ENCODE measurements at places on chromosomes 4 and X.

DNA sequence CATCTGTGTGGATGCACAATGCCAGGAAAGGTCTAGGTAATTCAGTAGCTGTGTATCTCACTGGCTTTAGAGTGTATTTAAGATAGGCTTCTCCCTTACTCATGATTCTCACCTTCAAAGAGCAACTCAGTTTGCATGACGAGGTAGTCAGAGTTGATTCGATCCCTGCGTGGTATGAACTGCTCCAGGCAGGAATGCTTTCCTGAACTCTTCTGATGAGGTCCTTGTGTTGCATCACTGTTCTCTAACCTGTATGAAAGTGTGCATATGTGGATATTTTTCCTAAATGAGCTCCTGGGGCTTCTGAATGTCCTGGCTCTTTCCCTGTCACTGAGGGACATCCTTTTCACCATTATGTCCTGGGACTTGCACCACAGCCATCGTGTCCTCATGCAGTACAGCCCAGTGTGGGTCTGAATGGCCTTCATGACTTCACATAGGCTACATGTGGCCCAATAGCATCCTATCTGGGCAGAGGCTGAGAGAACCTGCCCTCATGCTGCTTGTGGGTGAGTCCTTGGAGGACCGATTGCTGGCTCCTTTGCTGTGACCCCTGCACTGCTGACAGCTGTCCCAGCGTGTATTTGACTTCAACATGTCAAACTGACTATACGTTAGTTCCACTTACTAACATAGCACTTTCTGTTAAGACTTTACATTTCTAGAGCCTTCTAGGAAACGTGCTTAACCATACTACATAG lies 65.3 kb upstream of the WDR1 start:
- no peak for DNase-seq

- DNase-seq: no peak
These were observed 137.5 kb downstream of the ZNF674 start for GRCh38 chrX:46407753-46408130.

GRCh38 chr4:184487503-184487902 lies 13.2 kb upstream of the IRF2 start:
- DNase-seq: no peak

GRCh38 chr4:6322761-6323566 lies 53.3 kb downstream of the WFS1 start:
- no peak for DNase-seq

- DNase-seq: no peak
These were observed 33.1 kb downstream of the TET2 start for GRCh38 chr4:105179539-105180401.

- DNase-seq: no peak
These were observed 699.1 kb upstream of the AMOT start for GRCh38 chrX:113539599-113540356.

DNA sequence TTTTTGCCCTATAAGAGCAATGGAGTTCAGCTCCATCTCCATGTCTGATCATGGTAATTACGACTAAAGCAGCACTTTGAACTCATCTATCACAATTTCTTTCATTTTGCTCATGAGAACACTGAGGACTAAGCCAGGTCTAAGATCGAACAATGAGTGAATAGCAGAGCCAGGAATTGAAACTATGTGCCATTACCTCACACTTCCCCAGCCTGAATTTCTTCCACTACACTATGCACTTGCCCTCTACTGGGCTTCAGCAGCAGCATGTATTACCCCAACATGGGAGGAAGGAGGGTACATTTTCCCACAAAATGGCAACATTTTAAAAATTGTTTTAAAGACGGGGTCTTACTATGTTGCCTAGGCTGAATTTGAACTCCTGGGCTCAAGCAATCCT lies 274.7 kb upstream of the FGF13 start:
- DNase-seq: no peak

GRCh38 chr4:5638976-5639375 lies 69.4 kb downstream of the EVC2 start:
- DNase-seq: no peak

DNA sequence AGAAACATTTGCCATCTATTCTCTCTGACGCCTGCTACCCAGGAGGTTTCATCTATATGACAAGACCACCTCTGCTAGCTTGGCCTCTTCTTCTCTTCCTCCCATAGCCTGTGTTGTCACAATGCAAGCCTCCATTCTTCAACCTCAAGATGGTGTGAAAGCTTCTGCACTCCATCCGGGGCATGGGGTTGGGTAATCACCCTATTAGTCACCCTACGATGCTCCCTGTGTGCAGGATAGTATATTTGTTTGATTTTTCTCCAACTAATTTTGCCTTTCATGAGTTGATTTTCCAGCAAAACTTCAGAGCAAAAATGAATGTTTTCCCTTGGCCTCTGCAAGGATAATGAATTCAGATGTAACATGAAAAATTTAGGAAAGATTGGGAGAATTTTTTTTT lies 128.0 kb upstream of the STS start:
- DNase-seq: no peak

DNA sequence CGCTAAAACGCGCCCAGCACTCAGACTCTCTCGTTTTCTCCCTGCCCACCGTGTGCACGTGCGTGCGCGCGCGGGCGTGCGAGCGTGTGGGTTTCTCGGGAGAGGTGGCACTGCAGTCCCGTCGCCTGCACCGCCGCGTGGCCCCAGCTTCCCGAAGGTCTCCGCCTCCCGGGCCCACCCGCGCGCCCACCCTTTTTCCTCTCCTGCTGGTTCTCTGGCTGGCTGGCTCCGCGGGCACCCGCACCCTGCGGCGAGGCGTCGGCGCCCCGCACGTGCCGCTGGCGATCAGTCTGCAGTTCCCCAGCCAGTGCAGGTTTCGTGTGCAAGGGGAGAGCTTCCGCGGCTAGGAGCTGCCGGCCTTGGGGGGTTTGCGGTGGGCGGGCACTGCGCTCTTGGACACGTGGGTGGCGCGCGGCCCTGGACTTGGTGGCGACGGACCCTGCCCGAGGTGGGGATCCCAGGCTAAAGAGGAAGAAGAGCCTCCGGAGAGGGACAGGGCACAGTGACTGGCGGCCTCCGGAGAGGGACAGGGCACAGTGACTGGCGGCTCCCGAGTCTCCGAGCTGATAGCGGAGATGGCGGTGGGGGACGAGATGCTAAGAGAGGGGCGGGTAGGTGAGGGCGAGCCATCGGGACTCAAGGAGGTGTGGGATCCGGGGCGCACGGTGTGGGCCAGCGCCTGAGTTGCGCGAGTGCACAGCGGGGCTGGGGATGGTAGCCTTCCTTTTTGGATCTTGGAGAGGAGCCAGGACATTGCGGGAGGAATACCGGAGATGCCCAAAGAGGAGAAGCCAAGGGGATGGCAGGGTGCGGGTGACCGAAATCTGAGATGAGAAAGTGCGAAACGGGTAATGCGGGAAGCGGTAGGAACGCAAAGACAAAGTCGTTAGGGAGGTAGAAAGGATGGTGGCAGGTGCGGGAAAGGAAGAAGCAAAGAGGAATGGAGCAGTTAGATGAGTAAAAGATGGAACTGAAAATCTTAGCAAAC lies at the start of gene FAM184B:
TSS of gene FAM184B (minus strand) at position 322 of the 988 bp plus-strand sequence. CDS start 322 bp downstream, outside the sequence.
- DNase-seq: no peak

- no peak for DNase-seq
These were observed 45.4 kb upstream of the PAQR3 start for GRCh38 chr4:78984593-78984992.

- no peak for DNase-seq
These were observed 52.8 kb upstream of the PPP3CA start for GRCh38 chr4:101400096-101400495.

GRCh38 chrX:43840265-43840664 lies 42.0 kb downstream of the MAOB start:
- no peak for DNase-seq

DNA sequence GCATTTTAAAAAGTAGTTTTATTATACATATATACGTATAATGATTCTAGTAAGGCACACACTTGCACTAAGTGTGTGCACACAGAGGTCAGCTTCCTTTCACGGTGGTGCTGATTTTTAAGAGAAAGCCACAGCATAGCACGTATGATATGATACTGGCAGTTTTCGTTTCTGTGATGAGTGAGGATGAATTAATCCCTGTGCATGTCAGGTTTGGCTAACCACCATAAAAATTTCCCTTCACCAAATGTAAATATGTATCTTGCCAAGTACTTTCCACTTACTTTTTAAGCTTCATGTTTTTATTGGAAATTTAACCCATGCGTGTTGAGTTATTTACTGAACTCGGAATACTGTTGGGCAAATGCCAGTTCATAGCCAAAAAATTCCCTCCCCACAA lies 84.6 kb downstream of the SYNPO2 start:
- DNase-seq: no peak

GRCh38 chr4:1241466-1241935 lies 7.4 kb downstream of the CTBP1 start:
- no peak for DNase-seq

- DNase-seq: no peak
These were observed 93.8 kb downstream of the SLC2A9 start for GRCh38 chr4:9927341-9928007.

DNA sequence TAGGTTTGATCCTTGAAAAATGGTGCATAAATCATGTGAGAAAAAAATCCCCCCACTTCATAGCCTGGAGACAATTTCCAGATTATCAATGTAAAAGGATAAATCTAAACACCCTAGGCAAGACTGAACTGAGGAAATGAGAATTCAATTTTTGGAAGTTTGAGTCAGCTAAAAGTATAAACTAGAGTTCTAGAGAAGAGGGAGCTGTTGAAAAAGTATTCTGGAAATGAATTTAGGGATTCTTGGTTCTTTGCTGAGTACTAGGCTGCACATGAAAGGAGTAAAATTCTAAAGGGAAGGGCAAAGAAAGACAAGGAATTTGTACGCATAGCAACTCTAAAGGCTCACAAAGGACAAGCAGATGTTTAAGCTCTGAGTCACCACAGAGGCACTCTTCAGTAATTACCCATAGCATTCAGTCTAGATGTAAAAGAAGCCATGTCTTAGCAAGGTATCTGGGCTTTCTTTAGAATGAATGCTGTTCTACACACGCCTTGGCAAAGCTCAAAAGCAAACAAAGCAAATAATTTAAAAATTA lies 896.5 kb downstream of the PDHA2 start:
- no peak for DNase-seq

DNA sequence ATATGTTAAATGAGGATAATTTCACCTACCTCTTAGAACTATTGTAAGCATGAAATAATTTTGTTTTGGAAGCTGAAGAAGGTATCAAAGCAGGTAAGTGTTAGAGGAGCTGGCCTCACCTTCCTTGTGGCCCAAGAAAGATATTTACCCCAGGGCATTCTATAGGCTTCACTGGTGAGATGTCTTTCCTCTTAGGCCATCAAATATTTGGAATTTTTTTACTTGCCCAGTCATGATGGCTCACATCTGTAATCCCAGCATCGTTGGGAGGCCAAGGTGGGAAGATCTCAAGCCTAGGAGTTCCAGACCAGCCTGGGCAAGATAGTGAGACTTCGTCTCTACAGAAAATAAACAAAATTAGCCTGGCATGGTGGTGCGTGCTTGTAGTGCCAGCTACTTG lies 6.1 kb upstream of the SMS start:
- no peak for DNase-seq

GRCh38 chr4:53967986-53968385 lies 96.4 kb downstream of the CHIC2 start:
- no peak for DNase-seq

GRCh38 chr4:64614276-64614675 lies 205.0 kb upstream of the TECRL start:
- DNase-seq: no peak

DNA sequence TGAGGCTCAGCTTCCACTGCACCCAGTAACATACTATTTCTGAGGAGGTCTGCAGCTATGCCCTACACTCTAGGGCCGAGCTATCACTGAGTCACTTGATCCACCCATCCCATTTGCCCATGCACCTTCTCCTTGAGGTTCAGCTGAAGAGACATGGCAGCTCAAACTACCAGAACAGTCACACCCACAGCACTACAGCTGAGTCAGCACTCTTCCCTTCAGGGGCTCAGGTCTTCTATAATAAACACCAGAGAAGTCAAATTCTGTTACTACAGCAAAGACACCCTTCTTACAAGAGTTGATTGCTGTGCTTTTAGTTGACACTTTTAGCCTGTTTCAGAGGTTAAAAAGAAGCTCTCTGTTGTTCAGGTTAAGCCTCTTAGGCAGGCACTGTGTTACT lies 1696.4 kb upstream of the ADGRL3 start:
- no peak for DNase-seq

GRCh38 chr4:77073106-77073809 lies 2.5 kb downstream of the CCNI start:
- no peak for DNase-seq

GRCh38 chr4:33882246-33882990 lies 2361.9 kb downstream of the ARAP2 start:
- no peak for DNase-seq

- no peak for DNase-seq
These were observed 83.6 kb upstream of the PGRMC2 start for GRCh38 chr4:128371001-128371777.

GRCh38 chrX:150602743-150603142 lies 34.3 kb downstream of the MTM1 start:
- no peak for DNase-seq

DNA sequence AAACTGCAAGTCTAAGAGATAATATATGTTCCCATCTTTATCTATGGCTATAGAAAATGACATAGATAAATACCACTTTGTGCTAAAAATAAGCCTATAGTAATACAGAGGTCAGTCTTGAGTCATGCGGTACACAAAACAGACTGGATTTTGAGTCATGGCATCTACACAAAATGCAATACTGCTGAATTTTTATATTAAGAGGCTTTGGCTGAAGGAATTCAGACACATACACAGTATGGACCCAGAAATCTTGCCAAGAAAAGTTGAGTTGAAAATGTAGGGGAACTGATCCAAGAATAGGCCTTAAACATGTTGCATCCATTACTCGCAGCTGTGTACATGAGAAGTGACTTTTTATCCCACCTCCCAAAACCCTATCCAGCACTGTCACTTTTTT lies 184.4 kb downstream of the TENM3 start:
- DNase-seq: no peak

- DNase-seq: no peak
These were observed 191.9 kb downstream of the FBXW7 start for GRCh38 chr4:152344001-152344400.

DNA sequence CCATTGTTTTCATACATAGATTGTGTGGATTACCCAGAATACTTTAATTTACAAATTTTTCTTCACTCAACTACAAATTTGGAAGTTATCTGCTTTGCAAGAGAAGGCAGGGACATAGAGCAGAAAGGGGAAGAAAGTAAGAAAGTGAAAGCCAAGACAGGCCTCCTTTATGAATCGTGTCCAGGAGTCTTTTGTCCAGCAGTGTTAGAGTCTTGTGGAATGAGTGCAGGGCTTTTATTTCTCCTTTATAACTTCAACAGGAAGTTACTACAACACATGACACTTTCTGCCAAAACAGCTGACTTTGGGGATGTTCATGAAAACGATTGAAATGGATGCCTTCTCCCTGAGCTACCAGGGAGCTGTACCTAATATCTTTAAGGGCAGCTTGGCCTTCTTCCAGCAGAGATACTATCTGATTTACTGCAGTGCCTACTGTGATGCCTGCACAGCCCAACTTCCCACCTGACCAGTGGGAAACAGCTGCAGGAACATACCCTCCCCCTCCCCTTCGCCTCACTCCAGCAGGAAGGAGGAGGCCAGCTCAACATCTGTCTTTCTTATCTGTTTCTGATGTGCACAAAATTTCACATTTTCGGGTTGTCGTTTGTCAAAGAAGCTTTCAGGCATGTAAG lies 557.7 kb upstream of the SLIT2 start:
- DNase-seq: no peak

All from stimulated activated CD8-positive, alpha-beta memory T cell treated with anti-CD3 and anti-CD28 coated beads, Interleukin-15, amount 100 ng/mL, for 4 hours (primary cell).